Left lung (tissue), 14 donors: ENCODE measurements at places on chromosomes 13 and 19. TPM values are rescaled to one million over a fixed set of nuclear protein-coding genes. Genes with fewer than 3 reads are reported as not detected.
A peak's percentile ranks its signal among the peaks of the same experiment; 100 is the strongest.

GRCh38 chr13:67769063-67769986, 539.2 kb upstream of the PCDH9 start:
- no peaks in the 10 kb centered on the region for H3K36me3 ChIP-seq
- no peak overlapping the region for H3K4me3 ChIP-seq
- H3K27ac ChIP-seq, result no peak overlapping the region

The PLPPR3 gene
- 1.9 TPM for total RNA-seq

DNA sequence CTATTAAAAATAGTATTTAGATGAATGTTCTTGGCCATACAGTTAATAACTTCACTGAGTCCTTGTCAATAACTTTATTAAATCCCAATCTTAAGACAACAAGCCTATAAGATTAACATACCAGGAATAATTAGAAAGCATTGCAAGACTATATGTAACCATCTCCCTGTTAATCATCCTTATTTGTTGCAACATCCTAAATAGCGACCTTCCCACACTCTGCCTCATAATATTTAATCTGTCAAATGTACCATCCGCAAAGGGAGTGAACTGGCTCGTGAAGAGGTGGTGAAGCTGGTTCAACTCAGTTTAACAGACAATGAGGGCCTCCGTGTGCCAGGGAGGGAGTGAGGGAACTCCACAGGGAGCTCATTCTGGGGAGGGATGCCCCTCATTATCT, 33.9 kb downstream of the KL start:
- no peaks in the 10 kb centered on the region for H3K36me3 ChIP-seq
- no peak for DNase-seq
- no peak overlapping the region for H3K27ac ChIP-seq
- no peak overlapping the region for H3K4me3 ChIP-seq
- no peaks in the 10 kb centered on the region for H3K4me1 ChIP-seq
- no peaks in the 10 kb centered on the region for H3K27me3 ChIP-seq

GRCh38 chr19:5047251-5047935, 78.5 kb downstream of the KDM4B start:
- H3K27me3 ChIP-seq, result no peaks in the 10 kb centered on the region
- H3K4me3 ChIP-seq, result no peak overlapping the region
- H3K36me3 ChIP-seq, result no peaks in the 10 kb centered on the region
- H3K4me1 ChIP-seq, result peaks cover 25% of the 10 kb centered on the region
- peak overlapping the region; percentile 34 for H3K27ac ChIP-seq
